ENCODE measurements at places on chromosomes 2 and 18.

- DNase-seq, result no peak
Measured at GRCh38 chr2:18238209-18238608, 322.2 kb downstream of the RDH14 start.

DNA sequence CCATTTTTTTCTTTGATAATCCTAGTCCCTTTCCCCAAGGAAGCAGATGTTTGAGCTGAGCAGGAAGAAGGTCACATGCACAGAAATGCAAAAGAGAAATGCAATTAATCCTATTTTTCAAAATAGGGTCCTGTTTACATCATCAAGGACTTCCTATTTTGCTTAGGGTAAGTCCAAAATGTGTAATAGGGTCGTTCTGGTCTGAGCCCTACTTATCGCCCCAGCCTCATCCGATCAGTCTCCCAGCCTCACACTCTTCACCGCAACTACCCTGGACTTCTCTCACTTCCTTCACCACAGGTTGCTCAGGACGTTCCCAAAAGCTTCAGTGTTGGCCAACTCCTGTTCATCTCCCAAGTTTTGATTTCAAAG, 32.8 kb downstream of the FOSL2 start:
- no peak for DNase-seq

GRCh38 chr2:157920736-157921135, 44.6 kb upstream of the ACVR1 start:
- DNase-seq, result no peak

DNA sequence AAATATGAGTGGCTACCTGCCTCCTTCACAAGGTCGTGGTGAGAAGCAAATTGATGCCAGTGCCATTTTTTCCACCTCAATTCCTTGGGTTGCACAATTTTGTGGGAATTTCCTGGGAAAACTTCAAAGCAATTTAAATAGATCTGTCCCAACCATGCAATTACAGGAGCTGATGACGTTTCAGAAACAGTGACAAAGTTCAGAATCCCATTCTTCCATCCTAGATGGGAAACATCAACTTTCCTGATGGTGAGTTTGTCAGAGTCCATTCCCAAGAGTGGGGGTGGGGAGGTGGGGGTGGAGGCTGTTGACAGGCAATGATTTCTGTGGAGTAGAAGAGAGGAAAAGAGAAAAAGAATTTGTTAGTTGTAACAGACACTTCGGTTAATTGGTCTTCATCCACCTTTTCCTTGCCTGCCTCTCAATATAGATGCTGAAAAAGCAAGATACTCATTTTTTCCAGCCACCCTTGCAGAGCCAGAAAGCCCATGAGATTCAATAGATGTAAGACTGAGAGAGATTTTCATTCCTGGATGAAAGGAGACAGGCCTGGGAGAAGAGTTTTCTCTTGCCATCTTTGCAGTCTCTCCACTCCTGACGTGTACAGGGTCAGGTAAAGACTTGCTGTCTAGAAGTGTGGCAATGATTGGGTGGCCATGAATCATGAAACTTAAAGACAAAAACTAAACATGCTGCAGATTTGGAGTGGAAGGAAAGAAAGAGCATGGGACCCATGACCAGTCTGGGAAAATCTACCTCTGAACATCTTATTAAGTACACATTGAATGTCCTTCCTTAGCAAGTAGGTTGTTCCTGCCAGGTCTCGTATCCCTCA, 47.3 kb downstream of the SOCS6 start:
- no peak for DNase-seq

Measured in stimulated activated CD4-positive, alpha-beta T cell treated with anti-CD3 and anti-CD28 coated beads, TNF-alpha, amount 100 ng/mL, for 1 hour (primary cell).